ENCODE measurements at places on chromosomes 5 and 9. TPM values are rescaled to one million over a fixed set of nuclear protein-coding genes. Genes with fewer than 3 reads are reported as not detected.

Gene PRDM9
- not detected for total RNA-seq

Gene CAMK2A
- total RNA-seq, result under 0.01 TPM

Gene SNCAIP
- total RNA-seq, result 10.9 TPM

Gene F2RL1
- 0.64 TPM for total RNA-seq

GRCh38 chr5:76445063-76445462, 42.0 kb downstream of the IQGAP2 start:
- no peaks in the 10 kb centered on the region for H3K27me3 ChIP-seq
- no peak overlapping the region for H3K4me3 ChIP-seq
- no peaks in the 10 kb centered on the region for H3K36me3 ChIP-seq
- H3K27ac ChIP-seq, result no peak overlapping the region

Gene TEX10
- total RNA-seq, result 13.8 TPM

DNA sequence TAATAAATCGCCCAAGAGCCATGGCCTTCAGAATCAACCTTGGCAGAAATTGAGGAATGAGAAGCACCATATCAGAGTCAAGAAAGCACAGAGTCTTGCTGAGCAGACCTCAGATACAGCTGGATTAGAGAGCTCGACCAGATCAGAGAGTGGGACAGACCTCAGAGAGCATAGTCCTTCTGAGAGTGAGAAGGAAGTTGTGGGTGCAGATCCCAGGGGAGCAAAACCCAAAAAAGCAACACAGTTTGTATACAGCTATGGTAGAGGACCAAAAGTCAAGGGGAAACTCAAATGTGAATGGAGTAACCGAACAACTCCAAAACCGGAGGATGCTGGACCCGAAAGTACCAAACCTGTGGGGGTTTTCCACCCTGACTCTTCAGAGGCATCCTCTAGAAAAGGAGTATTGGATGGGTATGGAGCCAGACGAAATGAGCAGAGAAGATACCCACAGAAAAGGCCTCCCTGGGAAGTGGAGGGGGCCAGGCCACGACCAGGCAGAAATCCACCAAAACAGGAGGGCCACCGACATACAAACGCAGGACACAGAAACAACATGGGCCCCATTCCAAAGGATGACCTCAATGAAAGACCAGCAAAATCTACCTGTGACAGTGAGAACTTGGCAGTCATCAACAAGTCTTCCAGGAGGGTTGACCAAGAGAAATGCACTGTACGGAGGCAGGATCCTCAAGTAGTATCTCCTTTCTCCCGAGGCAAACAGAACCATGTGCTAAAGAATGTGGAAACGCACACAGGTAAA, 4.5 kb downstream of the NFX1 start:
- H3K27me3 ChIP-seq, result no peaks in the 10 kb centered on the region
- no peaks in the 10 kb centered on the region for H3K36me3 ChIP-seq
- no peak overlapping the region for H3K4me3 ChIP-seq
- no peak for DNase-seq
- no peak overlapping the region for H3K27ac ChIP-seq

Gene CPLANE1
- total RNA-seq, result 31.5 TPM
